ENCODE measurements at places on chromosomes 3 and 15. TPM values are rescaled to one million over a fixed set of nuclear protein-coding genes. Genes with fewer than 3 reads are reported as not detected.
A peak's percentile ranks its signal among the peaks of the same experiment; 100 is the strongest.

GRCh38 chr15:65342493-65342892, 35.3 kb downstream of the IGDCC3 start:
- no peak for DNase-seq

DNA sequence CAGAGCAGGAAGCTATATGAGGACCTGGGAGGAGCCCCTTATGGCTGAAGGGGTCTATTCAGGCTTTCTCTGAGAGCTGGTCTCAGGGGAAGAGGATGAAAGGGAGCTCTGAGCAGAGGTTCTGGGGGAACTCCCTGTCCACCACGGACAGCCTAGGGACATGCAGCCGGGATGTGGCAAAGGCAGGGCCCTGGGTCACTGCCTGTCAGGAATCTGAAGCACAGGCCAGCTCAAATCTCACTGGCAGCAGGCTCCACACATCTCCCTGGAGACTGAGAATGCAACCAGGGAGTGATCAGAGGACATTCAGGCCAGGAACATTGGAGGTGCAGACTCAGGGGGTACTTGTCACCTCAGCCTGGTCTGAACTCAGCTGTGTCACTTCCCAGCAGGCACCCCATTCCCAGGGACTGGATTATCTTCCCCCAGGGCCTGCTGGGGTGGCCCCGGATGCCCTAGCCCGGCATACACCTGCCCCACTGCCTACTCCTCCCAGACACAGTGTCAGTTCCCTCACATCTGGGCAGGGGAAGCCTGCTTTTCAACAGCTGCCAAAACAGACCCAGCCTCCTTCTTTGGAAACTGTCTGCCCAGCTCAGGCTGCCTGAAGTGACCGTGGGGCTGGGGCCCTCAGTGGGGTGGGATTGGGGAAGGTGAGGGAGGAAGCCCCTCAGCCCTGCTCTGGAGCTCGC, 18.3 kb upstream of the SEMA3F start:
- DNase-seq = no peak

GOLGB1 gene
- 40.2 TPM for polyA plus RNA-seq

- no peak for DNase-seq
These were observed 55.7 kb downstream of the MB21D2 start for GRCh38 chr3:192861972-192862371.

- no peak for DNase-seq
These were observed 1322.7 kb upstream of the ALCAM start for GRCh38 chr3:104044002-104044401.

GOLGA8M gene
- not detected for polyA plus RNA-seq

DNA sequence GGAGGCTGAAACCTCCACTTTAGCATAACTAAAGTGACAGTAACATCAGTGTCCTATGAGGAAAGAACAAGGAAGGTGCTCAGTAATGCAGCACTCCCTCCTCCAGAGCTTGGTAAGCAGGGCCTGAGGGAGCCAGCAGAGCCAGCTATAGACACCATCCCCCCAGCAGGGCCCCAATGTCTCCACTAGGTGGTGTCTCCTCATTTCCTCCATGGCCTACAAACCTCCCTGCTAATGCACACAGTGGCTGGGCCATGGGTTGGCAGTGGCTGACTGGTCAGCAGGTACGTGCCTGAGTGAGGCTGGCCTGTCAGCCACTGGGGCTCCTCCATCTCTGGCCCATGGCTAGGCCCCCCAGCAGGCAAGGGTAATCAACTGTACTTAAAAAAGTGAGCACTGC, 13.6 kb downstream of the MRPS25 start:
- peak; percentile 64 for DNase-seq

- peak; percentile 32 for DNase-seq
These were observed 103.7 kb downstream of the IQSEC1 start for GRCh38 chr3:12969486-12969885.

DNA sequence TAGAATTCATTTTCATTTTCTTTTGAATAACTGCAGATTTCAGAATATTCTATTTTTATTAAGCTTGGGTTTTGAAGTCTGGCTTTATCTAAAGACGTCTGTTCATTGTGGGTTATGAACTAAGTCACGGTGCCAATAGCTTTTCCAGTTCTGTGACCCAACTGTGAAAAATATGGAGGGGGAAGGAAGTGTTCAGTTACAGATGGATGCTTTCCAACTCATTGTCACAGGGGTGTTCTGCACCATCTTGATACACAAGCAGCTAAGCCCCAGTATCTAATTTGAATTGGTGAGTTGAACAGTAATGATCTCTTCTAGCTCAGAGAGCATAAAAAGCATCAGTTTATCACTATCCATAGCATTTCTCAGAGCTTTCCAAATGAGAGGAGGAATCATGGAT, 710.6 kb downstream of the EDEM1 start:
- no peak for DNase-seq

GRCh38 chr3:13568515-13569028, 19.6 kb downstream of the FBLN2 start:
- no peak for DNase-seq

SLC24A5 gene
- polyA plus RNA-seq = not detected

- DNase-seq = no peak
These were observed 98.5 kb downstream of the STAG1 start for GRCh38 chr3:136653628-136654027.

RFX7 gene
- 4.3 TPM for polyA plus RNA-seq

XYLB gene
- 5.5 TPM for polyA plus RNA-seq

DNA sequence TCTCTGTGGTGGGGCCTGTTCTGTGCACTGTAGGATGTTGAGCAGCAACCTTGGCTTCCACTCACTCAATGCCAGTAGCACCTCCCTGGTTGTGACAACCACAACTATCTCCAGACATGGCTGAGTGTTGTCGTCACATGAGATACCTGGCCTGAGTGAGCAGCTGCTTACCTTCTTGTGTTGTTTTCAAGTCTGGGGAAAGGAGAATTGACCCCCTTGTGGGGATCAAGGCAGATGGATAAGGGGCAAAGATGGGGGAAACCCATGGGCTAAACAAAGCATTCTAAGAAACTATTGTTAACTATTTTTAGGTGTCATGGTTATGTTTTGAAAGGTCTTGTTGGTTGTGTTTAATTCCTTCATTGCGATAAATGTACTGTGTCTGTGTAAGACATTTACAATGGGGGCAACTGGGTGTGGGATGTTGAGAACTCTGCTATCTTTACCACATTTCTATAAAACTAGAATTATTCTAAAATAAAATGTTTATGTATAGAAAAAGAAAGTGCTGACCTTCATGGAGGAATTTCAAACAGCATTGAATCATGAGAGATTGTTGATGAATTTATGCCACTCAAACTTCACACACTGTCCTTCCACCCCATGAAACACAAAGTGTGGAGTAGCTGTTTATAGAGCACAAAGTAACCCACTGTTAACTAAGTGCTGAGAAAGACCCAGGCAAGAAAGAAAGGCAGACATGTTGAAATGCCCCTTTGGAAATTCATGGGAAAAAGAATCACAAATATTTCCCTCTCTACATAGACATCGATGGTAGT, 48.4 kb upstream of the SPTSSB start:
- DNase-seq = no peak
